Stimulated activated memory B cell treated with anti-CD40 and anti-IgM and Interleukin-4, amounts not matched to agents 10 μg/mL and 1 μg/mL and 100 μg/mL, for 72 hours (primary cell): ENCODE measurements at places on chromosomes 1 and 21.

DNA sequence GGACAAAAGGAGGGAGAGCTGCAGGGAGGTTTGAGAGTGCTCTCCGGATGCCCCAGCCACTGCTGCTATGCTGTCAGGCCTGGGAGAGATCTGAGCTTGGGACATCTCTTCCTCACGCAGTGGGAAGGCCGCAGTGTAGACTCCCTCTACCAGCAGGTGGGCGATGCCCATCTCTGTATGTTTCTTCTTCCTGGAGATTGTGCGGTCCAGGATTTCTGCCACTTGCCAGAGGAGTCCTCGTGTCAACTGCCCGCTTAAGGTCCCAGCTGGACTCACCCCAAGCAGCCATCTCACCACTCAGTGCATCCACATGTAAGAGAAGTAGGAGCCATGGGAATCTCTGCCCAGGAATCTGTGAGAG is 10.9 kb downstream of the CPLANE2 start:
- no peak for ATAC-seq

- no peak for ATAC-seq
These were observed 51.4 kb upstream of the COL6A2 start for GRCh38 chr21:46046471-46046870.

DNA sequence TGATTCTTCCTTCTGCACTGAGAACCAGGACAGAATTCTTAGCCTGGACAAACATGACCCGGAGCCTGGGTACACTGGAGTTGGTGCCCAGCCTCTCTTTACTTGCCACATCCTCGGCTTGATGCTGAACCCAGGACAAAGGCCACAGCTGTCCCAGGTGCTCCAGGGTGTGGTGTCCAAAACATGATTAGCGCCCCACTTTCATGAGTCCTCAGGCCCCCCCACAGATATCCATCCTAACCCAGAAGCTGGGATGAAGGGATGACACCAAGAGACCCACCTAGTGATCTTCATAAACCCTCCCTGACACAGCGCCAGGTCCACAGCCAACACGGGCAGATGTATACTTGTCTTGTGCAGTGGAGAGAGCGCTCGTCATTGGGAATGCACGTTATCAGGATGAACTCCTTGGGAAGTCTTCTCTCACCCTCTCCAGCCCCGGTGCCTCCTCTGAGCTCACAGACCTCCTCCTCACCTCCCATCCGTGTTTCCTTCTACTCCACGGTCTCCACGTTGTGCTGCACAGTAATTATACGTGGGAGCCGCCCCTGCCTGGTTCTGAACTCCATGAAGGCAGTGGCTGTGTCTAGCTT is 3.6 kb downstream of the ABCA4 start:
- ATAC-seq, result no peak

GRCh38 chr1:22412932-22413727 is 38.5 kb upstream of the ZBTB40 start:
- ATAC-seq, result no peak

DNA sequence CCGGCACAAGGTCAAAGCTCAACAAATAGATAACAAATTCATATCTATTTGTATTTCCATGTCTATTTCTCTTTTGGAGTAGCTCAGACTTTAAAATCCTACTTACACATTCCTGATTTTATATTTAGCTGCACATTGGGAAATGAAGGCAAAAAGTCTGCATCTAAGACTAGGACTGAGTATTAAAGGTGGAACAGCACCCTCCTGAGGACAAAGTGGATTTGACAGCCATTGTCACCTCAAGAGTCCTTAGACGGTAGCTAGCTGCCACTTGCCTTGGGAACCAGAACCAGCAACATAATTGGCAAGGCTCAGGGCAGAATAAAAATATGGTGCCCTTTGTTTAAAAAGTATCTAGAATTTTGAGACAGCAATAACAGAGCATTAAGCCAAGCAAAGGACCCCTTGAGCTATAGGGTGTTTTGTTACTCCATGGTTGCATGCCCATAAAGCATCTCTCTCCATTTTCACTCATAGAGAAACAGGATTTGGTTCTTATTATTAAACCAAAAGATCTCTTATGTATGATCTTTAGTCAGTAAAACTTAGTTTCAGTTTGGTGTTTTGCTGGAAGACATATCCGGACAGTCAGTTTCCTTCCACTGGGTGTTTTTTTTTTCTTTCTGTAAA is 30.0 kb upstream of the SGIP1 start:
- ATAC-seq, result peak; percentile 53

DNA sequence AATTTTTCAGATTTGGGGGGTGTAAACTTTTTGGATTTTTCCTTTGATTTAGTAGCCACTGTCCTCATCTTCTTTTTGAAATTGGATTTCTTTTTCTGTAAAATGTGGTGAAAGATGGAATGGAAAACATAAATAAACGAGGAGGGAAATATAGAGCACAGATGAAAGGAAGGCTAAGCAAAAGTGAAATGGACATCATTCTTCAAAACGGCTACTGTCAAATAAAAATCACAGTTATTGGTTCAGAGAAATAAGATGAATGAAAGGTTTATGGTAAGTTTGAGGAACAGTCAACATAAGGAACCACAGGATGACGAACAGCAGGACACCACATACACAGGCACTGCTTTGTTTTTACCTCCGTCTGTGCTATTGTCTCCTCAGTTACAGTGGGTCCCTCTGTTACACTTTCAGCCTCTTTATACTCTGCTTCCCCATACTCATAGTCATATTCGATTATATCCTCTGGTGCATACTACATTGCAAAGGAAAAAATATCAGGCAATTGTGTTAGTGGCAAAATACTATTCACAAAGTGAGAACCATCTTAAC is 82.4 kb downstream of the COL11A1 start:
- no peak for ATAC-seq

- ATAC-seq, result no peak
These were observed 109.6 kb downstream of the SIK1 start for GRCh38 chr21:43317254-43317748.

GRCh38 chr1:156483397-156483796 is 17.2 kb downstream of the MEF2D start:
- ATAC-seq, result no peak

GRCh38 chr1:188817814-188818213 is 1659.8 kb downstream of the BRINP3 start:
- no peak for ATAC-seq
